Endodermal cell (in vitro differentiated cells): ENCODE measurements at places on chromosomes 3 and 15.

DNA sequence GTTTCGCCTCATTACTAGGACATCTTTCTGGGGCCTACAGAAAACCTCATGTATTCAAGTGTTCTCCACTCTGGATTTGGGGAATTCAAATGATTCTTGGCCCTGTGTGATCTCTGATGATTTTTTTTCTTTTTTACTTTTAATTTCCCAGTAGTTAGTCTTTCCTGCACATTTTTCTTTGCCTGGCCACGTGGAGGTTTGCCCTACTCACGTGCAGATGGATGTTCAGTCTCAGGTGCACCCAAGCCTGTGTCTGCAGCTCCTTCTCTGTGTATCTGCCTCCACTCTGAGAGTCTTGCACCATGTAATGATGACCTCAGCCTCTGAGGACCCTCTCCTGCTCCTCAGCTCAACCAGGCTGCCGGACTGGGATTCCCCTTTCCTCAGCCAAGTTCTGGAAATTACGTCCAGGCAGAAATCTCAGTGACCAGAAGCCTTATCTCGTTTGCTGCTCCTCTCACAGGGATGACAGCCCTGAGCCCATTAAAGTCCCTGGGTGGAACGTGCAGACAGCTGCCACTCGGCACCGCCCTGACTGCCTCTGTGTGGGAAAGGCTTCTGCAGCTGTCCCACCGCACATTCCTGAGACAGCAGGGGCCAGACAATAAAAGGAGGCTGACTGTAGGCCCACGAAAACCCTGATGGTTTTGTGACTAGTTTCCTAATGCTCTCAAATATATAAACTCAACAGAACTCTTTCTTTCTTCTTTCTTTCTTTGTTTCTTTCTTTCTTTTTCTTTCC is 31.4 kb upstream of the GABRB3 start:
- no peak for DNase-seq

- DNase-seq, result no peak
Observed at GRCh38 chr3:69699183-69699582, 40.1 kb upstream of the MITF start.

- DNase-seq, result no peak
Observed at GRCh38 chr3:162845918-162846317, 1349.3 kb downstream of the OTOL1 start.

DNA sequence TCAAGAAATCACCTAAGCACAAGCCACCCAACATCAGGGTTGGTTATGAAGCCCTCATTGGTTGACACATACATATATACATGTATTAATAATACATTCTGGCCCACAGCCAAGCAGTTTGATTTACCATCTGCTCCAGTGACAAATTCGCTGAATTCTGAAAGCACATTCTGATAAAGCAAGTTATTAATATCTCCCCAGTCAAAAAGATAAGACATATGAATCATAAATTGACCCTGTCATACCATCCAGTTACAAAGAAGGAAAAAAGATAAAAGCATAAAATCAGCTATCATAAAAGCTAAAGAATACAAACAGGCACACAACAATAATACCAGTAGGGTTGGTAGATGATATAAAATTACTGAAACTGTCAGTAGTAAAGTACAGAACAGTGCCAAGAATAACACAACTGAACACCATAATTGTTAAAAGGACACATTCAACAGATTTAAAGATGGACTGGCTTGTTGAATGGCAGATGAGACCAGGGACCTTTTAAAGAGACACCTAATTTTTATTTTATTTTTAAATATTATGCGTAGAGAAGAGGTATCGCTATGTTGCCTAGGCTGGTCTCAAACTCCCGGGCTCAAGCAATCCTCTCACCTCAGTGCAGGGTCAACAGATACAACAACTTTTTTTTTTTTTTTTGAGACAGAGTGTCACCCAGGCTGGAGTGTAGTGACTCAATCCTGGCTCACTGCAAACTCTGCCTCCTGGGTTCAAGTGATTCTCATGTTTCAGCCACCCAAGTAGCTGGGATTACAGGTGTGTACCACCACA is 7.7 kb downstream of the SNX4 start:
- no peak for DNase-seq

- DNase-seq, result no peak
Observed at GRCh38 chr15:74827614-74828013, 1.2 kb downstream of the CPLX3 start.

DNA sequence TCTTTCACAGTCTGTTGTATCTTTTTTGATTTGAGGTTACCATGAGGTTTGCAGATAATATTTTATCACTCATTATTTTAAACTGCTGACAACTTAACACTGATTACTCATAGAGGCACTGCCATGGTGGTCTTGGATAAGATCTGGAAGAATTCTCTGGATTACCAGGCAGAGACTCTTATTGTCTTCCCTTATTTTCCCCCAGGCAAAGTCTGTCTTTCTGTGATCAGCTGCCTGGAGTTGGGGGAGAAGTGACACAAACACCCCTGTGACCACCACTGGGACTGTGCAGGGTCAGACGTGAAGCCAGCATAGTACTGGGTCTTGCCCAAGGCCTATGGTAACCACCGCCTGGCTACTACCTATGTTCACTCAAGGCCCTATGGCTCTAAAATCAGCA is 4.7 kb downstream of the PATL2 start:
- DNase-seq, result no peak

DNA sequence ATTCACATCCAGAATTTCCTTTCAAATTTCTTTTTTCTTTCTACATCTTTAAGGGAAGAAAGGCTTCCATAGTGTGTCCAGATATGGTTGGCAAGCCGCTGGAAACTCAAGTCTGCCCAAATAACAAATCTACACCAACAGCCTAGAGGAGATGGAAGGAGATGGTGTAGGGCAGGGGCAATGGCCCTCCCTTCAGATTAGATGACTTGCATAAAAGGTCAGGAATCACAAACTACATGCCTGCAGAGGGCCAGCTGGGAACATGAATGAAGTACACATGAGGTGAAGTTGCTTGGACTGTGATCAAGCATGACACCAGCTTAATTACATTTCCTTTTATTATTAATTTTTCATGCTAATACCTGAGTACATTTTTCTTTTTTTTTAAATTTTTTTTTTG is 10.2 kb downstream of the SLC27A2 start:
- no peak for DNase-seq

- no peak for DNase-seq
Observed at GRCh38 chr3:99781761-99782160, 35.9 kb upstream of the CMSS1 start.

DNA sequence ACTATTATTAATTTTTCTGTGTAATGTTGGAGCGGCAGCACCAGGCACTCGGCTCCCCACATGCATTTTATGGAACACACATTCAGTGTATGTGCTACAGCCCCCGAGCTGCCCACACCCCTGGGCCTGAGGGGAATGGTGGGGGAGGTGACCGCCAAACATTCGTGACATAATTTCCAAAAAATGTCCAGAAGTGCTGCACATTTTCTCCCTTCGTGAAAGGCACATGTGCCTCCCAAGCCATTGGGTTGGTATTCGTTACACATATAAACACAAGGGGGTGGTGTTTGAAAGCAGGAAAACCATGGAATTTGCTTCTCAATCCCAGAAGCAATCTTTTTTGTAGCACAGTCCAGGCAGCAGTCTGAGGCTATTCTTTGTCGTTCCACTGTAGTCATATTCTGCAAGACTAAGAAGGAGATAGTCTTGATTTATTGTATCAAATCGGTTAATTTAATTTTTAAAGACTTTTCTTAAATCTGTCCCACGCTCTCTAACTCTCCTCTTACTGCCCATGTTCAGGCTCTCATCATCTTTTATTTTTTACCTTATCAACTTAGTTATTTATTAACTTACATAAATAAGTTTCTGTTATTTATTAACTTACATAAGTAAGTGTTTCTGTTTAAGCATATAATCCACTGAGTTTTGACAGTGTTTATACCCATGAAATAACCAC is 39.2 kb upstream of the POLR2M start:
- DNase-seq, result no peak

DNA sequence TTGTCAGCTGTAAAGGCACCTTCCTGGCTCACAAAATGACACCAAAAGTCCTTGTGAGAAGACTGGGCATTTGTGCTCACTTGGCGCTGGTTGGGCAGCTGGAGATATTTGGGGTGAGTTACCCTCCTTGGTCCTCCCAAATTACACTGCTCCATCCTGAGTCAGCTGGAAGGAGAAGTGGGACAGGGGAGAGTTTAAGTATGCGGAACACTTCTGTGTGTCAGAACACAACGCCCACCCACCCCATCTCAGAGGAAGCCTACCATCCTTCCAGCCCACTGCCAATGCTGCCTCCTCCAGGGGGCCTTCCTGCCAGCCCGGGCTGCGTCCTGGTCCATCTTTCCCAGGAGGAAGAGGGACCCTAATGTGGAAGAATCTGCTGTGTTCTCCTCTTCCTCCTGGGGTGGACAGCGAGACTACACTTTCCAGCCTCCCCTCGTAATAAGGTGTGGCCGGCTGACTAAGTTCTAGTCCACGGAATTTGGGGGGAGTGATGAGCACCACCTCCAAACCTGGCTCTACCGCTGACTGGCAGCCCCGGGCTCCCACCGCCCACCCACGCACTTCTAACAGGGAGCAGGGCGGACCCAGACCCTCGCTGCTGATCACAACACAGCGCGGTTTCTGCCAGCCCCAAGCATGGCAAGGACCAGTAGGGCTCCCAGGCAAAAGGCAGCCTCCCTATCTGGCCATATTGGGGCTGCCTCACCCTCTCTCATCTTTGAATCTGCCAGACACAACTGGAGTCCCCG is 265.0 kb downstream of the XXYLT1 start:
- DNase-seq, result peak; percentile 30

DNA sequence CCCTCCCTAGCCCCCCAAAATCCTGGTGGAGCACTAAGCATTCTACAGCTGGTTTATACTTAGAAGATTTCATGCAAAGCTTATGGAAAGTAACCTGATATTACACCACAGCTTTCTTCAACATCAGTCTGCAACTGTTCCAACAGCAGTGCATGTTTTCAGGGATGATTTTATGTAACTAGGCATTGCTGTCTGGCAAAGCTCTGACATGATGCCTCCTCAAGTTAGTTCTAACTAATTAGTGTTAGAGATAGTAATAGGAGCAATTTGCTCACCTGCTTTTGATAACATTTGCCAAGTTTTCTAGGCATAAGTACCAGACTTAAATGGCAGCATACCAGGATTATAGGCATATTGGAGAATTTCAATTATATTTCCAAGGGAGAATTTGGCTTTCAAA is 330.3 kb upstream of the SGO1 start:
- DNase-seq, result no peak

GRCh38 chr3:148534089-148534988 is 163.4 kb upstream of the AGTR1 start:
- no peak for DNase-seq

- peak; percentile 96 for DNase-seq
Observed at GRCh38 chr3:64685800-64686445, 1.9 kb downstream of the ADAMTS9 start.

GRCh38 chr3:58691997-58692396 is 25.4 kb upstream of the FAM3D start:
- DNase-seq, result no peak

- no peak for DNase-seq
Observed at GRCh38 chr3:120421926-120422325, 28.9 kb downstream of the FSTL1 start.

DNA sequence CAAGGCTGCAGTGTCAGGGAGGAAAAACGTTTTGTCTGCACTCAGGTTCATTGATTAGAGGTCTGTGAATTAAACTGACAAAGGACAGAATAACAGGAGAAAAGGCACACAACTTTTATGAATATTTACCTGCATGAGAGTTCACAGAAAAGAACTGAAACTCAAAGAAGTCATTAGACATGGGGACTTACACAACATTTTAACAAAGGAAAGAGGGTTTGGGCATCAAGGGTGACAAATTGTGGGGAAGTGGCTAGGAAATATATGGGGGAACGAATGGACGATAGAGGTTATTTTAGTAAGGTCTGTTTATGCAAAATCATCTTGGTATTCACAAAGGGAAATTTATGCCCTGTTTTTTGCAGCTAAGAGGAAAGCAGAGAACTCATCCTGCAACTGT is 65.6 kb upstream of the C15orf39 start:
- DNase-seq, result no peak

GRCh38 chr15:101307048-101307896 is 12.2 kb upstream of the SNRPA1 start:
- DNase-seq, result peak; percentile 40

DNA sequence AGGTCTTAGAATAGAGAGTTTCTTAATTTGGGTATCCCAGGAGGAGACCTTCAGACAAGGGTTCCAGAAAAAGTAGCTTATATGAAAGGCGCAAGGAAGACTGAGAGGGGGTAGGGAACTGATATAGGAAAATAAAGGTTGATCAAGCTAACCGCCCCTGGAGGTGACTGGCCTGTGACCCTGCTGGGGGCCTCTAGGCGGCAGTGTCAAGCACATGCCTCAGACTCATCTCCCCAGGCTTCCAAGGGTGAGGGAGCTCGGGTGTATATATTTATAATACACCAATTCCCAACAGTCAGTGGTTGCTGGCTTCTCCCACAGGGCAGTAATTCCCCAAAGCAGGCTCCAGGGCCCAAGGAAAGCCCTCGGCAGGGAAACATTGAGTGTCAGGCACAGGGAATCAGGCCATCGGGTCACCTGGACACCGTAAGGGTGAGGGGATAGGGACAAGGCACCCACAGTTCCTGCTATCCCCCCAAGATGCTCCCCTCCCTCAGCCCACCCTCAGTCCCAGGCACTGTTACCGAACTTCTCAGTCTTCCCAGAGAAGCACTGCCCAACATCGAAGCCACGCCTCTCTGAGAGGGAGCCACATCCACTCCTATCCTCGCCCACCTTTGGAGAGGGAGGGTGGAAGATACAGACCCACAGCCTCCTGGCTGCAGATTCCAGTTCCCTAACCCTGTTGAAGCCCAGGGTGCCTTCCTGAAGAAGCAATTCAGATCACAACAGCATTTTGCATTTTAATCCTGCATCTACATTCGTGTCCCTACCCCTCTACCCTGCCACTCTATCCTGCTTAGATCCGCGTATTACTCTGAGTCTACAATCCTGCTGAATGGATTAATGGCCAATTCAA is 19.5 kb upstream of the CAV3 start:
- DNase-seq, result peak; percentile 82

- no peak for DNase-seq
Observed at GRCh38 chr3:44983484-44983941, 7.5 kb downstream of the EXOSC7 start.

DNA sequence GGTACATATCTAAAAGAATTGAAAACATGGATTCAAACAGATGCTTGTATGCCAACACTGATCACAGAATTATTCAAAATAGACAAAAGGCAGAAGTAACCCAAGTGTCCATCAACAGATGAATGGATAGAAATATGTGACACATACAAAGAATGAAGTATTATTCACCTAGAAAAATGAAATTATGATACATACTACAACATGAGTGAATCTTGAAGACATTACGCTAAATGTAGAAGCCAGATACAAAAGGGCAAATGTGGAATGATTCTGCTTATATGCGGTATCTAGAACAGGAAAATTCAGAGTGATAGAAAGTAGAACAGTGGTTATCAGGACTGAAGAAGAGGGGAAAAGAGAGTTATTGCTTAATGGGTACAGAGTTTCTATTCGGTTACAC is 26.2 kb upstream of the SLC12A8 start:
- DNase-seq, result no peak

DNA sequence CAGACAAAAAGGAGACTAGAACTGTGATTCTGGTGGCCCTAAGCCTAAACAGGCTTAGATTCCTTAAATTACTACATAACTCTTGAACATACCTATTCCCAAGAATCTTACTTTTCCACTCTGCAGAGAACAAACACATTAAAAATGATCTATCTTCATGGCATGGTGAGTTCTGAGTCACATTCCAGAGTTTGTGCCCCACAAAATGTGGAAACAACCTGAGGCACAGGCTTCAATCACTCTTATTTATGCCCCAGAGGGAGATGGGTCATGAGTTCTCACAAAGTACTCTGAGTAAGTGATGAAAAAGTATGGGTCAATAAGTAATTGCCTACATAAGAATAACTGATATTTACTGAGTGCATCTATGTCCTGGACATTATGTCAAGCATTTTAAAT is 137.5 kb upstream of the SLC2A2 start:
- no peak for DNase-seq
